ENCODE measurements at places on chromosomes 7 and 10.
A peak's percentile ranks its signal among the peaks of the same experiment; 100 is the strongest.

GRCh38 chr10:85927952-85928665 is 438.5 kb downstream of the GRID1 start:
- no peak for DNase-seq

- DNase-seq = no peak
Measured at GRCh38 chr7:51015581-51015980, 232.9 kb upstream of the GRB10 start.

GRCh38 chr10:83190614-83191013 is 948.7 kb upstream of the GHITM start:
- no peak for DNase-seq

- no peak for DNase-seq
Measured at GRCh38 chr10:43680035-43680434, 31.4 kb upstream of the ZNF32 start.

DNA sequence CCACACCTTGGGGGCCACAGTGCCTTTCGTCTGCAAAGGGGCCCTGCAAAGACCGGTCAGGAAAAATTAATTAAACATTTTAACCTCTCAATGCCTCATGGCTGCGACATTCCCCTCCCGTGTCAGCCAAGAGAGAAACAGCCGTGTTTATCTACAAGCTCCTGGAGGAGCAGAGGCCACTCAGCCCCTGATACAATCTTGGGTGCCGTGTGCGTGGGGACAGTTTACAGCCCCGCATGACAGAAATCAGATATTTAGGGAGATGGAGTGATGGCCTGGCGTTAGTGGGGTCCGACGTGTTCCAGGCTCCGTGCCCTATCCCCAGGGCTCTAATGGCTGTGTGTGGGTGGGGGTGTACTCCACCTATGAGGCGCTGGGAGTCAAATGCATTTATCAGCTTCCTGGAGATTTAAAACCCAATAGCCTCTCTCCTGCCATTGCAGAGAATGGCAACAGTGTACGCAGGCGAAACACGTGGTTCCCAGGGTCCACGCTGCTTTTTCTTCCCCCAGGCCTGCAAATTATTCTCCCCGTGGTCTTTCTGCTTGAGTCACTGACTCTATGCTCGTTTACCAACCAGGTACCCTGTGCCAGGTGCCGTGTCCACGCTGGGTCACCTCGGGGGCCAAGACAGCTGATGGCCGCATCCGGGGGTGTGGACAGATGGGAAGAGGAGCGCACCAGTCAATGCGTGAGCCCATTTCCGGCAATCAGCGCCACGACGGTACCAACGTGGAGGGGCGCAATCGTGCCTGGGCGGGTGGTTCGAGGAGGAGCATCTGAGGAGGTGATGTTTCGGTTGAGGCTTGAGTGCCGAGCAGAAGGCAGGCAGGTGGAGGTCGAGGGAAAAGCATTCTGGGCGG is 26.6 kb upstream of the PSMG3 start:
- DNase-seq = no peak

GRCh38 chr10:111151595-111152307 is 74.9 kb downstream of the ADRA2A start:
- DNase-seq = no peak

GRCh38 chr7:158976468-158976848 is 120.1 kb downstream of the DYNC2I1 start:
- DNase-seq = peak; percentile 52

DNA sequence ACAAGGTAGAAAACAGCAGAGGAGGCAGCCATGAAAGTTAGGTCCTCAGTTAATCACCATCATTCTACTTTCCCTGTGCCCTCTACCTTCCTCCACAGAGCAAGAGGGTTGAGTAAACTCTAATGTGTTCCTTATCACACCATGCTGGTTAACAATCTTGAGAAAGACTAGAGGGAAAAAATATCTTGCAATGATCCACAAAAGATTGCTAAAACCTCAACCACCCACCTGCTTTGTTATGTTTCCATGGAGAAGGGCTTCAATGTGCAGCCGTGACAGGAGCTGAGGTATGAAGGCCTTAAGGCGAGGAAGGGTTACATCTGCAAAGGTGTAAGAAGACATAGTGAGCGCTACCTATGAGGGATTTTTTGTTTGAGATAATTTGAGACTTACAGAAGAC is 103.9 kb downstream of the IDE start:
- DNase-seq = no peak

- DNase-seq = no peak
Measured at GRCh38 chr10:109837384-109837783, 85.9 kb downstream of the XPNPEP1 start.

All from SHP77 treated with DMSO at 0.1 percent for 48 hours (cell line).